ENCODE measurements at places on chromosomes 2 and 18. TPM values are rescaled to one million over a fixed set of nuclear protein-coding genes. Genes with fewer than 3 reads are reported as not detected.
A peak's percentile ranks its signal among the peaks of the same experiment; 100 is the strongest.

The SULT1C4 gene
- total RNA-seq: not detected

DNA sequence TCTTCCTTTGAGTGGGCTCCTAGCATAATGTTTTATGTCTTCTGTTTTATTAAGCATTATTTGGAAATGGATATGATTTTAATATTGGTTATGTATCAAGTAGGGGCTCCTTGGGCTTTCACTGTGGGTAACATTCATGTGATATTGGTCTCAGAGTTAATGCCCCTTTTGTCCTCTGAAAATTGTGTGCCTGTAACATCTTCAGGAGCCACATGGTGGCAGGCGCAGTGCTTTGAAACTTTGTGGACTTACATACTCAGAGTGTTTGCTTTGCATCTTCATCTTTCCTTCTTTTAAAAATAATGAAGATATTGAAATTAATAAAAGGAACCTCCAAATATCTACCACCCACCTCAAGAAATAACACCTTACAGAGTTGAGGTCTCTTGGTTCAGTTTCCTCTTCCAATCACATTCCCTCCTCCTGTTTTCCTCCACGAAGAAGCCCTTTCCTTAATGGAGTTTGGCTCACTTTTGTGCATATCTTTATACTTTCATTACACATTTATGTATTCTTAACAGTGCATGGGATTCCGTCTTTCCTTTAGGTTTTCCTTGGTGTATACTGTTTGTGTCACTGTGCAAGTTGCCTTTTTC, 73.5 kb downstream of the LIMS1 start:
- peak; percentile 69 for DNase-seq

GRCh38 chr2:132953771-132954170, 283.8 kb upstream of the LYPD1 start:
- DNase-seq: no peak

DNA sequence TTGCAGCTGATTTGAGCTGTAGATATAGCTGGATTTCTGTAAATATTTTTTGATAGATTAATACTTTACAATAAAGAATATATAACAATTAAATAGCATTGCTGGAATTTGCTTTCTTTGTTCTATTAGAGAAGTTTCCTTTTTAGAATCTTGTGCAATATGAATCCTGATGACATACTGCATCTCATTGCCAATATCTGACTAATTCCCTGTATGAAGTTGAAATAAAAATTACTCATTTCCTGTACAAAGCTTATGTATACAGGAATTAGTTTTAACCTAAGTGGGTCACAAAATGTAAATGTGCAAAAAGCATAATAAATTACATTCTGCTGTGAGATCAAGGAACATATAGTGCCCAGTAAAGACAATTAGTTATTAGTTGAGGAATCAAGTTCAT, 72.8 kb upstream of the TMEFF2 start:
- DNase-seq: no peak

GRCh38 chr18:77056344-77057005, 76.1 kb downstream of the MBP start:
- no peak for DNase-seq

GRCh38 chr2:219731173-219731572, 103.7 kb downstream of the SLC4A3 start:
- no peak for DNase-seq

- no peak for DNase-seq
Measured at GRCh38 chr2:208354964-208355381, 51.6 kb upstream of the PTH2R start.

The CCDC141 gene
- total RNA-seq: 0.93 TPM

- no peak for DNase-seq
Measured at GRCh38 chr2:233264667-233265066, 13.2 kb downstream of the ATG16L1 start.

DNA sequence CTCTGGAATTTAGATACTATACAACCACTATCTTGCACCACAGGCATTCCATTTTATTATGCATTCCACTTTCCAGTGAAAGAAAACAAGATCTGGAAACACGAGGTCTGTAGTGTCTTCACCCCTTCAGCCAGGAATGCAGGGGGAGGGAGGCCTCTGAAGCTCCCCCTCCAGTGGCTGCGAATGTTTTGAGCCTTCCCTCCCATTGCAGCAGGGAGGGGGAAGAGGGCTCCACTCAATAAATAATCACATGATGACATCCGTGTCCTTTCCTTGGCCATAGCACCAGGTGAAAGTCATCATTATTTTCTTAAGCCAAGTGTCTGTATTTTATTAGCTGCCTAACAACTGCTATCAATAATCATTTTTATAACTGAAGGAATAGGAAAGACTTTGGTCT, 38.6 kb downstream of the ALPK2 start:
- DNase-seq: no peak

The UGT1A10 gene
- total RNA-seq: not detected

The TAF1B gene
- total RNA-seq: 32.6 TPM
